Activated CD4-positive, alpha-beta T cell treated with anti-CD3 and anti-CD28 coated beads, Interleukin-2, amount 50 U/mL, for 1 hour (primary cell): ENCODE measurements at places on chromosomes 7 and 10.
A peak's percentile ranks its signal among the peaks of the same experiment; 100 is the strongest.

DNA sequence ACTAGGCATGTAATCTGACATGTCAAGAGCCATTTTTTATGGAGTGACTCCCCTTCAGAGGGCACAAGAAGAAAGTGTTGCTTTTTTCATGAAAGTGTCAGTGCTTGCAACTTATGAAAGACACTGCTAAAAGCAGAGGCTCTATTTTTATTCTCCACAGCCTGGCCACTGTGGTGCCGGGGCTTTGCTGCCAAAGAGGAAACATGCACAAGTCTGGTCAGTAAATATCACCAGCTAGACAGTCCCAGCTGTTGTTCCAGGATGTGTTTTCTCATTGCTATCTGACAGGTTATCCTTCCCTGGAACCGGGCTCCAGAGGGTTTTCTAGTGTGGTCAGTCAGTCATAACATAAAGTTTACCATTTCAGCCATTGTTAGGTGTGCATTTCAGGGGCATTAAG, 180.7 kb upstream of the PITRM1 start:
- no peak for DNase-seq

DNA sequence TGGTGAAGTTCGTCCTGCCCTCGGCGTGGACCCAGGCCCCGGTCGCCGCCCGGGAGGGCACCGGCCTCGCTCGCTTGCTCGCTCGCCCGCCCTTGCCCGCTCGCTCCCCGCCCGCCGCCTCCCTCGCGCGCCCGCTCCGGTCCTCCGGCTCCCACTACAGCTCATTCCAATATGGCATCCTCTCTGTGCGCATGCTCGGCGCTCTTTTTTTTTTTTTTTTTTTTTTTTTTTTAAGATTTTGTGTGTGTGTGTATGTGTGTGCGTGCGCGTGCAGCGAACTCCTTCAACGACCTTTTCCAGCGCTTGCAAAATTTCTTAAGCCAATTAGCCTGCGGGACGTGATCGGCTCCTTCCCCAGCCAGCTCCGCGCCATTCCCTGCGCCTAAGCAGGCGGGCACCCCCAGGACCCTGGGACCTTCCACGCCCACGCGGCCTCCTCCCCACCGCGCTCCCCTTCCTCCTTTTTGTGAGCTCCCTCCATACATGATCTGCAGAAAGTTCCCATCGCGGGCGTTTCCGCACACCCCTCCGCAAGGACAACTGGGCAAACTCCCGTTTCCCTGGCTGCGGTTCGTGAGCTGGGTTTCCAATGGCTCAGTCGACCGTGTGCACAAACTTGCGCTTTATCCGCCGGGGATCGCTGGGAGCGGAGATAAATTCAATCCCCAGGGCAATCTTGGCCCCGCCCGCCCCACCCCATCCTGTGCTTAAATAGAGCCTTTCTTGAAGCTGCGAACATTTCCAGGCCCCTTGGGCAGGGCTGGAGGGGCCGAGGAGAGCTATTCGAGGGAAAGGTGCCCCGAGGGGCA, at the start of gene SFMBT2:
Gene SFMBT2, minus strand, starts transcription at position 173 of the 809 bp plus-strand sequence. CDS start 29,136 bp downstream, outside the sequence.
- DNase-seq = peak; percentile 60

GRCh38 chr7:65429642-65430343, 56.1 kb downstream of the ZNF92 start:
- no peak for DNase-seq

DNA sequence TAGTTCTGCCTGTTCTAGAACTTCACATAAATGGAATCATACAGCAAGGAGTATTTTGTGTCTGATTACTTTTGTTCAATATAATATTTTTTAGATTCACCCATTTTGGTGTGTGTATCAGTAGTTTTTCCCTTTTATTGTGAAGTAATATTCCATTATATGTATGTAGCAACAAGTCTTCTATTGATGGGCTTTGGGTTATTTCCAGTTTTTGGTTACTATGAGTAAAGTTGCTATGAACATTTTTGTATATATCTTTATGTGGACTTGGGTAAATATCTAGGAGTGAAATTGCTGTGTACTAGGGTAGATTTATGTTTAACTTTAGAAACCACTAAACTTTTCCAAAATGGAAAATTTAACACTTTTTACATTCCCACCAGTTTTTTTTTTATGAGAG, 35.7 kb downstream of the ADK start:
- no peak for DNase-seq

DNA sequence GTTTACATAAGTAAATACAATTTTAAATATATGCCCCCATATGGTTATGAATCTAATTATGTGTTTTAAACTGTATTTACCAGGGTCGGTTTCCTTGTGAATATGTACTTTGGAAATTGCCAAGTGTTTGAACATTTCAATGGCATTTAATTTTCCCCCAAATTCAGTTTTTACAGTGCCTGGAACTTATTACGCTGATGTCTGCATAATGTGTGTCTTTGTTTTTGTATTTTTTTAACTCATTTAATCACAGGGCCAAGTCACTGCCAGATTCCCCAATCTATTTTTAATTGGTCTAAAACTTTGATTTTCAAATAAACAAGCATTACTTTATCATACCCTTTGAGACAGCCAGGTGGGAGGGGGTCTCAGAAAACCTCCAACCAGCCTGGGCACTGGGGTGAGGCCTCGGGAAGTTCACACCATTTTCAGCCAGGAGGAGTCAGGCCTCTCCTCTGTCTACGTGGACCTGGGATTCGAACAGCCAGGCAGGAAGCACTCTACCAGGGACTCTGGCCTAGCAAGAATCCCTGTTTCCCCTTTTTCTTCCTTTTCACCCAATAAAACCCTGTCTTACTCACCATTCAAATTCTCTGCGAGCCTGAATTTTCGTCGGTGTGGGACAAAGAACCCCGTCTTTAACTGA, 151.5 kb upstream of the COL1A2 start:
- DNase-seq = no peak

GRCh38 chr10:35794703-35795102, 152.6 kb upstream of the FZD8 start:
- DNase-seq = no peak

DNA sequence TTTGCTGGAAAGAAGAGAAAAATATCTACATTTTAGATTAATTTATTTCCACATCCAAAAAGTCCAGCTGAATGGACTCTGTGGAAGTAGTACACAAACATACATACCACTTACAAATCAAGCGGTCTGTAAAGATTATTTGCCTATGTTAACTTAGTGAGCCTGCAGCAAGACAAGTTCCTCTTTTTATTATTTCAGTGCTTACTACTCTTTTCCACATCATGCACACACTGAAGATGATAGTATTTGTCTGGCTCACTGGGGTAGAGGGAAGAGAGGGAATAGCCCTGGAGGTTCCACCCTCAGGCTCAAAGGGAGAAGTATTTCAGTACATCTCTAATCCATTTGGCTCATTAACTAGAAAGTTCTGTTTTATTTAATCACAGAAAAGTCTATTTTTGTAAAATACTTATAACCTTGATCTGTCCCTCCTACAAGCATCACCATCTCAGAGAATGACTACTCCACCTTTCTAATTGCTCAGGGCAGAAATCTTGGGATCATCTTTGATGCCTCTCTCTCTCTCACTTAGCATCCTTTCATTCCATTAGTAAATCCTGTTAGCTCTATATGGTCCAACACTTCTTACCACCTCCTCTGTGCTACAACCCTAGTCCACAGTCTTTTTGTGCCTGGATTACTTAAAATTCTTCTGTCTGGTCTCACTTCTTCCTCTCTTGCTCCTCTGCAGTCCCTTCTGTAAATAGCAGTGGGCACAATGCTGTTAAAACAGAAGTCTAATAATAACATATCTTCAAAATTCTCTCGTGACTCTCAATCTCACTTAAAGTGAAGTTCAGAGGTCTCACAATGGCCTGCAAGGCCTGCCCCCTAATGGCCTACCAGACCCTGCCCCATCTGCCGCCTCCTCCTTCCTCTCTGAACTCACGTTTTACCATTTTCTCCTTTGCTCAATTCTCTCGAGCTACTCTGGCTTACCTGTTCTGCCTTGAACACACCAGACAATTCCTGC, 64.3 kb upstream of the CCDC6 start:
- no peak for DNase-seq

DNA sequence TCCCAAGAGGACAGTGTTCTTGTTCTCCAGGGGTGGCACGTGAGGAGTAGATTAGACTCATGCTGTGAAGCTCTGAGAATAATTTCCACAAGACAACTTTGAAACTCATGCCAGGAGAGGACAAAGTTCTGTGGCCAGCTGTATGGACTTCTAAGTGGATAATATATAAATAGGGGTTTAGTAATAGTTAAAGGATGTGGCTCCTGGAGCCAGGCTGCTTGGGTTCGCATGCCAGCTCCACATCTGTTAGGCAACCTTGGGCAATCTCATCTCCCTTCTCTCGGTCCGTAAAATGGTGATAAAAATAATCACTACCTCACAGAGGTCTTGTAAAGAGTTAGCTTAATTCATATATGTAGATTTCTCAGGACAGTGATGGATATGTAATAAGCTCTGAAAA, 35.8 kb downstream of the ACSL5 start:
- DNase-seq = no peak

DNA sequence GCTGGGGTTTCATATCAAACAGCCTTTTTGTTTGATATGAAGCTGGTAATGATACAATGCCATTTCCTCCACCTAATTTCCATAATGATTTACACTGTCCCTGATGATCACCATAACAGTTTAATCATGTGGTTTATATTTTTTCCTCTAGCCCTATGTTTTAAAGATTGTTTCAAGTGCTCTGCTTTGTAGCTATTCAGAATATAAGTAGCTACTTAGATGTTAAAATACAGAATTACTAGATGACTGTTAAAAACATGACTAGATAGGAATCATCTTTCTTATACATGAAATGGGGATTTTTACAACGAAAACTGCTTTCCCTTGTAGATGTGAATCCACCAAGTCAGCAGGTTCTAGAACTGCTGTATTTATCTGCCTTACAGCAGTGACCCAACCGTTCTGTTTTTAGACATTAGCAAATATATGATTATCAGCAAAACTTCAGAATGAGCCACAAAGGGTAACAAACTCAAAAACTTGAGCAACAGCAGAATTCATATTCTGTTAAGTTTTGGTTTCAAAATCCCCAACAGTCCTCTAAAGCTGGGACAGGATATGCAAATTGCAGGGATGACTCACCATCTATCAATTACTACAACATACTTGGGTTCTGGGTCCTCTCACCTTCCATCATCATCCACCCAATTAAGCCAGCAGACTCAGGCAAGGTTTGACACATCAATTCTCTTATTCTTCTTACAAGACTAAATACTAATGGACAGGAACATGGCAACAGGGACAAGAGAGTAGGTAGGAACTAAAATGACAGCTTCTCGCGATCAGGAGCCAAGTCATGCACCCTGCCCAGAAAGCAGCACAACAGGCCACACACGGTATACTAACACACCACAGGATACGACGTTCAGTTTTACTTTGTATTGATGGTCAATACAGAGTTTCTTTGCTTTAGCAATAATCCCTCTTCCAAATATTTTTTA, 83.9 kb downstream of the PIP4K2A start:
- DNase-seq = no peak

GRCh38 chr10:15868006-15868405, 7.7 kb upstream of the MINDY3 start:
- no peak for DNase-seq

- no peak for DNase-seq
Measured at GRCh38 chr10:130403153-130404075, 267.2 kb downstream of the GLRX3 start.

DNA sequence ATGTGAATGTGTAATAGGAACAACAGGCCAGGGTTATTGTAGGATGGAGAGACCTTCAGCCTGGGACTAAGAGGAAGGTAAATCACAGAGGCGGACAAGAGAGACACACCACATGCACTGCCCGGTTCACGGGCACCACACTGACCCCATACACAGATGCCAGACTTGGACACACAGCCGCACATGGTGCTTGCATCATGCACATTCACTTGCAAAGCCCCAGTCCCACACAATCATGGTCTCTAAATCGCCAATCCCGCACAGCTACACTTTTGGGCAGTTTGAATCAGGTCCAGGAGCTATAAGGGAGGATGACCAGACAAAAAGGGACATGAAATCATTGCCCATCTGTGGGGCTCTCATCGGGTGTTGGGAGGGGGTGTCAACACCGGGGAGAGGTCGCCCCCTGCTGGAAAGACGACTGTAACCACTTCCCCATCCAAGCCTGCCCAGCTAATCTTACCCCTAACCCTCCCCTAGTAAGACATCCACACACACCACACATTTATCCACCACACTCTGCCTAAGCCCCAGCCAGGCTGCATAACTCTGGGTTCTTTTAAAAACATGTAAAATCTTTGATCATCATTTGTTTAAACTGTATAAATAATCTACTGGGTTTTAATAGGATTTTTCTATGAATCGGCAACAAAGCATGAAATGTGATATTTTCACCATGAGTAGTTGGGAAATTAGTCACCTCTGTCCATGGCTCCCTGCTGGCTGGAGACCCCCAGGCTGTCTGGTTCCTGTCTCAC, 40.5 kb upstream of the SLF2 start:
- DNase-seq = peak; percentile 47

- no peak for DNase-seq
Measured at GRCh38 chr7:139721417-139721816, 56.4 kb downstream of the HIPK2 start.
